ENCODE measurements at places on chromosomes 11 and 22. TPM values are rescaled to one million over a fixed set of nuclear protein-coding genes. Genes with fewer than 3 reads are reported as not detected.

DNA sequence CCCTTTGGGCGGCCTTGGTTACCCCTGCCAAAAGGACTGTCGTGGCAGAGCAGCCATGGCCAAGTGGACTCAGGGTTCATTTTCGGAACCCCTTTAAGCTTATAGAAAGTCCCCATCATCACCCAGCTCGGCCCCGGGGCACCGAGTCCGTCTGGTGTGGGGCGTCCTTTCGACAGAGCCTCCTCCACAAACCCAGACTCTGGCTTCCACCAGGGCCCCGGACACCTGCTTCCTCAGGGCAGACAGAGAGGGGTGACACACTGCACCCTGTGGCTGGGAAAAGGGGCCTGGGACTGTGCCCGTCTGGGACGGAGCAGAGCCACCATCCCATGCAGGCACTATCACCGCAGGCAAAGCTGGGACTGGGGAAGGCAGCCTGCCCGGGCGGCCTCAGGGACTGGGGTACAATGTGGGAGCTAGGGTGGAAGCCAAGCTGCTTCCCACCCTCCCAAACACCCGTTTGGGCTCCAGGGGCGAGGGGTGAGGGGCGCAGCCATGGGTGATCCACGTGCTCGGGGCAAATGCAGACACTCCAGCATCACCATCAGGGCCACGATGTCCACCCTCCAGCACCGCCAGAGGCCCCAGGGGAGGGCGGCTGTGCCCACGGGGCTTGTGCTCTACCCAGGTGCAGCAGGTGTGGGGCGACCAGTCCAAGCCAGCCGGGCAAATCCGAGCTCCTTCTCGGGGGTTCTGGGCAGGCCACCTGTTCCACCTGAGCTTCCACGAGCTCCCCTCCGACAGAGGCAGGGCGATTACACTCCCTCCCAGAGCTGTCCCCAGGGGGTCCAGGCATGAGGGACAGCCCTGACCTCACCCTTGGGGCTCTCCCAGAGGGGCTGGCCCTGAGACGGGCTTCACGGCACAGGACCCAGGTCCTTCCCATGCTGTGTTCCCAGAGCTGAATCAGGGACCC is 11.7 kb upstream of the MRPL23 start:
- H3K4me1 ChIP-seq, result no peaks in the 10 kb centered on the region
- no peaks in the 10 kb centered on the region for H3K36me3 ChIP-seq
- no peak for DNase-seq
- H3K4me3 ChIP-seq, result no peak overlapping the region
- no peaks in the 10 kb centered on the region for H3K27me3 ChIP-seq

Gene DGAT2
- total RNA-seq, result 2.4 TPM

Gene ANKK1
- total RNA-seq, result 0.57 TPM

Gene RDX
- total RNA-seq, result 113 TPM

Gene BTG4
- total RNA-seq, result not detected

- H3K4me3 ChIP-seq, result peak overlapping the region; percentile 93
- H3K27me3 ChIP-seq, result no peaks in the 10 kb centered on the region
- peaks cover 13% of the 10 kb centered on the region for H3K4me1 ChIP-seq
- H3K36me3 ChIP-seq, result no peaks in the 10 kb centered on the region
- peak overlapping the region; percentile 90 for H3K27ac ChIP-seq
These were observed 683 bp upstream of the FADS3 start for GRCh38 chr11:61892085-61892370.

Gene ANGPTL5
- total RNA-seq, result not detected

GRCh38 chr11:126186708-126187529 is 24.5 kb downstream of the RPUSD4 start:
- no peaks in the 10 kb centered on the region for H3K27me3 ChIP-seq
- no peaks in the 10 kb centered on the region for H3K36me3 ChIP-seq
- no peak overlapping the region for H3K27ac ChIP-seq
- DNase-seq, result no peak
- no peak overlapping the region for H3K4me3 ChIP-seq

DNA sequence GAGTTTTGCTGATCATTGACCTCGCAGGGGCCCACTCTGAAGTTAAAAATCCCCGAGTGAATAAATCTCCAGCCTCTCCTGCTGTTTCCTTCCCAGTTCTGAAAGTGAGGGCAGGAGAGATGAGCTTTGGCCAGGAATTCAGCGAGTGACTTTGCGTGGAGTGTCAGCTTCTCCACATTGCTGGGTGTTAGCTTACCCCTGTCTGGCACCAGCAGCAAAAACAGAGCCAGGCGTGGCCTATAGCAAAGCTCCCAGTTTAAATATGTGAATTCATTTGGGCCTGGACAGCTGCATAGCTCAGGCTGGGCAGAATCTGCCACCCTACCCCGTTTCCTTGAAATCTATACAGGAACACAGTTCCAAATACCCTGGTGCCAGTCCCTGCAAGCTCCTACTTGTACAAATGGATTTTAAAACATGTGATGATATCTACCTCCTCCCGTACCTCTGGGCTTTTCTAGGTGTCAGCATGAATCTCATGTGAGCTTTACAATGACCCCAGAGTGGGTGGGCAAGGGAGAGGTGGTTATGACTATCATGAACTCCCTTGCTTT is 25.6 kb downstream of the TIMP3 start:
- H3K4me3 ChIP-seq, result no peak overlapping the region
- no peak for DNase-seq
- H3K27ac ChIP-seq, result no peak overlapping the region
